CD14-positive monocyte (primary cell): ENCODE measurements at places on chromosomes 7 and 10. TPM values are rescaled to one million over a fixed set of nuclear protein-coding genes. Genes with fewer than 3 reads are reported as not detected.

DNA sequence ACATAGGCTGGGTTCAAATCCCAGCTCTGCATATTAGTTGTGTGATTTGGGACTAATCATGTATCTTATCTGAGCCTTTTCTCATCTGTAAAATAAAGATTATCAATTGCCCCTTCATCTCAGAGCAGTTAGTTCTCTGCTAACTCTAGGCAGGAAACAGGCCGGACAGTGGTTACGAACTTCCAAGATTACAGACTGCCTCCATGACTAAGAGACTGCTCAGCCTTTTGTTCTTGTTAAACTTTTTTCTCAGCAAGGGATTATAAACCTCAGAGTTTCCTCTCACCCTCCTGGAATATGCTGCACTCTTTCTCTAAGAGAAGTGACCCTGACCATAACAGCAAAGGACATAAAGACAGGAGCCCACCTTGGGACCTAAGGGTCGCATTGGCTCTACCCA lies 52.5 kb upstream of the NFKB2 start:
- no peak overlapping the region for H3K4me3 ChIP-seq
- H3K36me3 ChIP-seq = peaks cover 48% of the 10 kb centered on the region
- H3K27ac ChIP-seq = no peak overlapping the region
- DNase-seq = no peak
- no peaks in the 10 kb centered on the region for H3K27me3 ChIP-seq

DNA sequence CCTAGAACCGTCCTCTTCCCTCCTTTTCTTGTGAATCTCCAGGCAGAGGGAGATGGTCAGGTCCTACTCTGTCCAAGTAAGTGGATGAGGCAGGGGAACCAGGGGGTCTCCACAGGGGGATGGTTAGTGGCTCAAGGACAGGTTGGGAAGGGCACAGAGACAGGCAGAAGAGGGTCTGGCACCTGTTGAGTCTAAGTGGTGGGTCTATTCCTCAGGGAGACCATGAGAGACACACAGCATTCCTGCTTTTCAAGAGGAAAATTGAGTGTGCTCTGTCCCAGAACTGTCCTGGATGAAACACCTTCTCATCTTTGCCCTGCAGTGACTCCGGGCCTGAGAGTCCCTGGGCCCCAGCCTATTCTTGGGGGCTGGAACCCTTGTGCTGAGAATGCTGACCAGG lies 184.8 kb upstream of the GALNT17 start:
- H3K4me3 ChIP-seq = no peak overlapping the region
- H3K27me3 ChIP-seq = no peaks in the 10 kb centered on the region
- DNase-seq = no peak
- no peak overlapping the region for H3K27ac ChIP-seq
- no peaks in the 10 kb centered on the region for H3K4me1 ChIP-seq

DNA sequence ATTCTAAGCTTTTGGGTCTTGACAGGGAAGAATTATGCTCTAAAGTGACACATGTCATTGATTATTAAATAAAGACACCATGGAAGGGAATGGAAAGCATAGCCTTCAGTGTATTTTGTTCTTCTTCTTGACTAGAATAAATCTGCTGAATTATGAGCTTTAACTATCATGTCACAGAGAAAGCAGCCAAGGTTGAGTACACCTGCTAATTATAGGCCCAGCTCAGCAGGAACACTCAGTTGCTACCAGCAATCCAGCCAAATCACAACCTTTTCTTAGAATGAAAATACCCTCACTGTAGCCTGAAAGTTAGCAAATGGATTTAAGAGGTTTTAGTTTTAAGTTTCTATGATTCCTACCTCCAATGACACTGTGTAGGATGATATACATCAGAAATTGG lies 225.3 kb upstream of the RHOBTB1 start:
- no peak for DNase-seq
- H3K36me3 ChIP-seq = no peaks in the 10 kb centered on the region
- no peak overlapping the region for H3K4me3 ChIP-seq
- no peak overlapping the region for H3K27ac ChIP-seq

DNA sequence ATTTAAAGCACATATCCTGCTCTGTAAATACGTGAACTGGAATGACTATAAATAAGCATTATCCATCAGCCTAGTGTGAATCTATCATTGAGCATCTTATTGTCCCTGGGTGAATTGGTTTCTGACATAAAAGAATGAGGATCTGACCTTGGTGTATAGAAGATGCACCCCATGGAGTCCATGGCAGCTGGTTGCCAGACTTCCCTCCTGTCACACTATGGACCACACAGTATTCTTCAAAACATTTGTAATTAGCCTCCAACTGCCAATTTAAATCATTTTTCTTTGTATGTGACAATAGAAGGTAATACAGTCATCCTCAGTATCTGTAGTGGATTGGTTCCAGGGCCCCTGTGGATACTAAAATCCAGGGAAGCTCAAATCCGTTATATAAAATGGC lies 238.1 kb upstream of the ZWINT start:
- no peak overlapping the region for H3K27ac ChIP-seq
- no peaks in the 10 kb centered on the region for H3K4me1 ChIP-seq
- H3K4me3 ChIP-seq = no peak overlapping the region
- H3K36me3 ChIP-seq = no peaks in the 10 kb centered on the region
- no peak for DNase-seq
- no peaks in the 10 kb centered on the region for H3K27me3 ChIP-seq

DNA sequence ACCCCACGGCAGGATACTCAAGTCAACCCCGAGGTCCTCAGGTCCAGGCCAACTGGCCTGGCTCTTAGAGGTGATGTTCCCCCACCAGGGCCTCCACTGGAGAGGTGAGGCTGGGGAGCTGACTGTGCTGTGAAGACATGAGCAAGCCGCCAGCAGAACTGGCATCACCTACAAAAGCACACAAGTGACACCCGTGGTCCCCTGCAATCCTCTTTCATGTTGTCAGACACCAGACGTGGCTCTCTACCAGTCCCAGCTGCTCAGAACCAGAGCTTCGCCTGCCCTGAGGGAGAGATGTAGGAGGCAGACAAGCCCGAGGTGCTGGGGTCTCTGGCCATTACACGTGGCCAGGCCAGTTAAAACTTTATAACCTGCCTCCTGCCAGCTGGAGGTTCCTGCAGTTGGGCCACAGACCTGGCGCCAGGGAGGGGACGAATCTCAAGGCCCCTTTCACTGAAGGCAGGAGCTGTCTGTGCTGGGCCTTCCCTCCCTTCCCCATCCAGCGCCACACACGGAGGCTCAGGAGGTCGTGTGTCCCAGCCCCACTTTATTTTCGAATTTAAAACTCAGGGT lies 2.2 kb downstream of the COMTD1 start:
- DNase-seq = no peak
- peaks cover 25% of the 10 kb centered on the region for H3K4me1 ChIP-seq
- H3K27ac ChIP-seq = peak overlapping the region; percentile 65

DNA sequence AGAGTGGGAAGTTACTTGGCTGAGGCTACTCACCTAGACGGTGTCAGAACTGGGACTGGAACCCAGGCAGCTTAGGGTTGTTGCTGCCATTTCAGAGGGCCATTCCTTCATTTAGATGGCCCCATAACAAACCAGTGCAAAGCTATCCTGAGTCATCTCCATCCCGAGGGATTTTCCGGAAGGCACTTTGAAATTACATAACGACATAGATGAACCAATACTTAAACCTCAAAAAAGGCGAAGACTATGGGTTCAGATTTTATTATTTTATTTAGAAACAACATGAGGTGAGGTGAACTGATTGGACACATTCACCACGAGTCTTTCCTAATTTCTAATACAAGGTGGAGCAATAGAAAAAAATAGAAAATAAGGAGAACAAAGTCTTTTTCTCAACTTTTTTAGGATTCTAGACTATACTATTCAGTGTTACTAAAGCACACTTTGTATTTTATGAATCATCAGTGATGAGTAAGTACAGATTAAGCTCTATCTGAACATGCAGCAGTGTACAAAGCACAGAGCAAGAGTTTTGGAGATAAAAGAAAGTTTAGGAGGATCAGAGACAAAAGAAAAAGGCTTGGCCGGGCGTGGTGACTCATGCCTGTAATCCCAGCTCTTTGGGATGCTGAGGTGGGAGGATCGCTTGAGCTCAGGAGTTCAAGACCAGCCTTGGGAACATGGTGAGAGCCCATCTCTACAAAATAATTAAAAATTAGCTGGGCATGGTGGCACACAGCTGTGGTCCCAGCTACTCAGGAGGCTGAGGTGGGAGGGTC lies 79.5 kb upstream of the SVIL start:
- H3K27ac ChIP-seq = no peak overlapping the region
- no peaks in the 10 kb centered on the region for H3K27me3 ChIP-seq
- peak; percentile 22 for DNase-seq
- H3K36me3 ChIP-seq = no peaks in the 10 kb centered on the region

GRCh38 chr10:95295031-95295755 lies 4.4 kb upstream of the PDLIM1 start:
- H3K36me3 ChIP-seq = no peaks in the 10 kb centered on the region
- no peak overlapping the region for H3K4me3 ChIP-seq
- peaks cover 16% of the 10 kb centered on the region for H3K4me1 ChIP-seq
- peaks cover 5% of the 10 kb centered on the region for H3K27me3 ChIP-seq
- no peak overlapping the region for H3K27ac ChIP-seq

DNA sequence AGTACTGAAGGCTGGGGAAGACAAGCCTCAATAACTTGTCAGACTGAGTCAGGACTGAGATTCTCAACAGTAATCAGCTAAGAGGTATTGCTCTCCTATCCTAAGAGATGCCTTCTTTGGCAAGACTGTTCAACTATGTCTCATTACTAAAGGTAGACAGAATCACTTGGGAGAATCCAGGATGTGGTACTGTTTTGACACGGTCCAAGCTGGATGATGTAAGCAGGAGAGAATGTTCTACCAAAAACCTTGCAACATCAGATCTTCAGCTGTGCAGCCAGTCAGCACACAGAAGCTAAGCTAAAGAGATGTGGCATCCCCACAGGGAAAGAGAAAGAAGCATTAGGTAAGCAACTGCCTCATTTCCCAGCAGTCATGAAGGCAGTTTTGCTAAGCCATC lies 391.4 kb downstream of the NRG3 start:
- H3K27ac ChIP-seq = no peak overlapping the region
- H3K36me3 ChIP-seq = no peaks in the 10 kb centered on the region
- no peak for DNase-seq
- no peak overlapping the region for H3K4me3 ChIP-seq
- no peaks in the 10 kb centered on the region for H3K4me1 ChIP-seq

DNA sequence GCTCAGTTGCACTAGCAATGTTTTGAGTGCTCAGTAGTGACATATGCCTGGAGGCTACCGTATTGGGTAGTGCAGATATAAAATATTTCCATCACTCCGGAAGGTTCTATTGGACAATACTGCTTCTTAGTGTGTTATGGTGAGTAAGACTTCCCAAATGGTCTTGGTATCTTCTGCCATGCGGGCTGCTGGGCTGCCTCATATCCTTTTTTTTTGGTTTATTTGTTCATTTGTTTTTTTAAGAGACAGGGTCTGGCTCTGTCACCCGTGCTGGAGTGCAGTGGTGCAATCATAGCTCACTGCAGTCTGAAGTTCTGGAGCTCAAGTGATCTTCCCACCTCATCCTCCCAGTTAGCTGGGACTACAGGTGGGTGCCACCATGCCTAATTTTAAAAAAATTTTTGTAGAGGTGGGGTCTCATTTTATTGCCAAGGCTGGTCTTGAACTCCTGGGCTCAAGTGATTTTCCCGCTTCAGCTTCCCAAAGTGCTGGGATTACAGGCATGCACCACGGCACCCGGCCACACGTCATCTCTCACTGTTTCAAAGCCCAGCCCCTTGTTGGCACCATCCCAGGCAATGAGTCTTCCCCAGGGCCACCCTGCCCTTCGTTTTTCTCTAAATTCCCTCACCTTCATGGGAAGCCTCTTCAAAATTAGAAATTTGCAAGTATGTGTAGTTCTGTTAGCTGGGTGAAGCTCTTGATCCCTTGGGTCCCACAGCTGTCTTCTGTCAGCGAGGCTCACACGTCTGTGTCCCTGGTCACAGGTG lies 111.0 kb upstream of the KLF14 start:
- H3K4me3 ChIP-seq = no peak overlapping the region
- H3K27ac ChIP-seq = no peak overlapping the region
- H3K36me3 ChIP-seq = no peaks in the 10 kb centered on the region
- peaks cover 10% of the 10 kb centered on the region for H3K4me1 ChIP-seq

DNA sequence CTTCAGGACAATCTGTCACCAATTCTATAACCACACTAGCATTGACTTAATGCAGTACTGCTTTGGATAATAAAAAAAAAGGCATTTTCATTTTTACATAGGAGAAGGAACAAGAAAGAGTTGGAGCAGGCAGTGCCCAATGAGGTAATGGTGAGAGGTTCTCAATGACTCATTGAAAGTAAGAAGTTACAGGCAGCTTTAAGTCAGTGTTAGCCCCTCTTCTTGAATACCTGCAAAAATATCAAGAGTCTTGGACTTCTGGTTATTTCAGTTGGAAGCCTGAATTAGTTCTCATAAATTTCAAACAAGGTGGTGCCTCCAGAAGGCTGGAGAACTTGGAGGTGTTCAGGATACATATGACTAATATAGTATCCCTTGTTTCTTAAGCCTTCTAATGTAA lies 422.5 kb downstream of the HTR7 start:
- no peaks in the 10 kb centered on the region for H3K4me1 ChIP-seq
- no peak overlapping the region for H3K4me3 ChIP-seq
- no peaks in the 10 kb centered on the region for H3K36me3 ChIP-seq

GRCh38 chr7:57344957-57345356 lies 105.0 kb upstream of the ZNF716 start:
- H3K4me1 ChIP-seq = no peaks in the 10 kb centered on the region
- no peak overlapping the region for H3K27ac ChIP-seq
- no peak overlapping the region for H3K4me3 ChIP-seq
- H3K27me3 ChIP-seq = no peaks in the 10 kb centered on the region
- DNase-seq = no peak

DNA sequence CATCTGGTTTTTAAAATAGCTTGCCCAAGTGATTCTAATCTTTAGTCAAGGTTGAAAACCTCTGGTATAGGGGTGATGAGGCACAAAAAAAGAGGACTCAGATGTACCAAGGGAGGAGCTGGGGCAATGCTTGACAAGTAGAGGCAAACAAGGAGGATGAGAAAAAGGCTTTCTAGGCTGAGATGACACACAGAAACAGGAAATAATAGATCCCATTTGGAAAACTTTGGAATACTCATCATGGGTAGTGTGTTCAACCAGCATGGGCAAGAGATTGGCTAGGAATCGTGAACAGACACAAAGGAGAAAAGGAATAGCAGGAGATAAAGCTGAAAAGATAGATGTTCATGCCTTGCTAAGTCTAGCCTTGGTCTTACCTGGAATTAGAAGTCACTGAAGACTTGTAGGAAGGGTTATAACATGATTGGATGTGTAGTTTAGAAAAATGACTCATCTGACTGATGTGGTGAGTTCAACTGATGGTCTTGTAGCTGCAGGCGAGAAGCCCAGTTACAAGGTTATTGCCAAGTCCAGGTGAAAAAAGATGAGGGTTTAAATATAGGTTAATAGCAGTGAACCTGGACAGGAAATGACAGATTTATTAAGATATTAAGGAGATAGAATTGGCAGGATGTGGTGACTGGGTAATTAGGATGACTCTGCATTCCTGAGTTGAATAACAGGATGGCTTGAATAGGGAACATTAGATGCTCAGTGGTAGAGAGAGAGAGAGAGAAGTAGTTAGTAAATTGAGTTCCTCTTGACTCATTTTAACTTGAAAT lies 214.0 kb upstream of the LRGUK start:
- H3K27me3 ChIP-seq = no peaks in the 10 kb centered on the region
- no peak overlapping the region for H3K27ac ChIP-seq
- peaks cover 5% of the 10 kb centered on the region for H3K4me1 ChIP-seq
- DNase-seq = no peak
- peaks cover 8% of the 10 kb centered on the region for H3K36me3 ChIP-seq

- H3K27ac ChIP-seq = no peak overlapping the region
- DNase-seq = no peak
- no peaks in the 10 kb centered on the region for H3K36me3 ChIP-seq
- H3K4me1 ChIP-seq = no peaks in the 10 kb centered on the region
Observed at GRCh38 chr7:142345811-142346210, 88.0 kb upstream of the PRSS58 start.

The TBATA gene
- 0.08 TPM in 1 of 2 replicates, not detected in the other for polyA plus RNA-seq

The TLX1 gene
- polyA plus RNA-seq = not detected

The SEMA3E gene
- not detected for polyA plus RNA-seq

The ING3 gene
- polyA plus RNA-seq = 25.9 TPM

The OR6V1 gene
- polyA plus RNA-seq = not detected in 2 replicates
